ENCODE measurements at places on chromosomes 12 and 14. TPM values are rescaled to one million over a fixed set of nuclear protein-coding genes. Genes with fewer than 3 reads are reported as not detected.

Gene KCNH5
- 3.8 TPM for total RNA-seq

Gene CELA1
- total RNA-seq: not detected

Gene WNT1
- not detected for total RNA-seq

Gene TXNDC16
- total RNA-seq: 36.6 TPM

Gene BMP4
- 62.8 TPM for total RNA-seq

Gene DDN
- 0.79 TPM for total RNA-seq

Gene ALX1
- total RNA-seq: not detected

Gene GPR162
- total RNA-seq: 54.2 TPM

Gene SLC38A6
- 56.6 TPM for total RNA-seq

DNA sequence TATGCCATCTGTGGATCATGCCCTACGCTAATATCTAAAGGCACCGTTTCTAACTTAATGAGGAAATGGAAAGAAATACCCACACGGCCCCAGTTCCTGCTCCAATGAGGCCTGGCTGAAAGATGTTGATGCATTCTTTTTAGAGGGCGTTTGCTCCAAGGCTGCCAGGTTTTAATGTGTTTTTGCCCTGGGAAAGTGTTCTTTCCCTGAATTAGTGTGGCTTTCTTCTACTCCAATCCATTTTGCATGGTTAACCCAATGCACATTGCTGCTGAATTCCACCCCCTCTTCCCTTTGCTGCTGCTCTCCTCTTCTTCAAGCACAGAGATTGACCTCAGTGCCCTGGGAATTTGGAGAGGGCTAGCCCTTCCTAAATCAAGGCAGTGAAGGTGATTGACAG is 1.1 kb downstream of the MYF5 start:
- H3K4me3 ChIP-seq: no peak overlapping the region
- no peak overlapping the region for H3K27ac ChIP-seq
- H3K4me1 ChIP-seq: peaks cover 8% of the 10 kb centered on the region
- H3K36me3 ChIP-seq: no peaks in the 10 kb centered on the region

- no peak for DNase-seq
- H3K4me1 ChIP-seq: no peaks in the 10 kb centered on the region
- H3K4me3 ChIP-seq: no peak overlapping the region
- no peaks in the 10 kb centered on the region for H3K27me3 ChIP-seq
- H3K27ac ChIP-seq: no peak overlapping the region
These were observed 210.0 kb downstream of the PPM1H start for GRCh38 chr12:62724947-62725451.

DNA sequence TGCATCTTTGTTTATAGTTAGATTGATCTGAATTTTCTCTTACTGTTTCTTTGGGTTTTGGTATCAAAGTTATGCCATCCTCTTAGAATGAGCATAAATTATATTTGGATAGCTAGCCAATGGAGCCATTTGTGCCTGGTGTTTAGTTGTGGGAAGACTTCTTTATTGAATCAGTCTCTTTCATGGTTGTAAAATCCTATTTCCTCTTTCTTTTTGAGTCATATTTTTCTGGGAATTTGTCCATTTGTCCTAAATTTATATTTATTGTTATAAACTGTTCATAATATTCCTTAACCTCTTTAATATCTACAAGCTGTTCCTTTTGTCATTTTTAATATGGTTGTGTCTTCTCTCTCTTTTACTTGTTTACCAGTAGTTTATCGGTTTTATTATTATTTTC is 462.5 kb downstream of the AEBP2 start:
- no peaks in the 10 kb centered on the region for H3K27me3 ChIP-seq
- no peak overlapping the region for H3K4me3 ChIP-seq
- no peak overlapping the region for H3K27ac ChIP-seq

DNA sequence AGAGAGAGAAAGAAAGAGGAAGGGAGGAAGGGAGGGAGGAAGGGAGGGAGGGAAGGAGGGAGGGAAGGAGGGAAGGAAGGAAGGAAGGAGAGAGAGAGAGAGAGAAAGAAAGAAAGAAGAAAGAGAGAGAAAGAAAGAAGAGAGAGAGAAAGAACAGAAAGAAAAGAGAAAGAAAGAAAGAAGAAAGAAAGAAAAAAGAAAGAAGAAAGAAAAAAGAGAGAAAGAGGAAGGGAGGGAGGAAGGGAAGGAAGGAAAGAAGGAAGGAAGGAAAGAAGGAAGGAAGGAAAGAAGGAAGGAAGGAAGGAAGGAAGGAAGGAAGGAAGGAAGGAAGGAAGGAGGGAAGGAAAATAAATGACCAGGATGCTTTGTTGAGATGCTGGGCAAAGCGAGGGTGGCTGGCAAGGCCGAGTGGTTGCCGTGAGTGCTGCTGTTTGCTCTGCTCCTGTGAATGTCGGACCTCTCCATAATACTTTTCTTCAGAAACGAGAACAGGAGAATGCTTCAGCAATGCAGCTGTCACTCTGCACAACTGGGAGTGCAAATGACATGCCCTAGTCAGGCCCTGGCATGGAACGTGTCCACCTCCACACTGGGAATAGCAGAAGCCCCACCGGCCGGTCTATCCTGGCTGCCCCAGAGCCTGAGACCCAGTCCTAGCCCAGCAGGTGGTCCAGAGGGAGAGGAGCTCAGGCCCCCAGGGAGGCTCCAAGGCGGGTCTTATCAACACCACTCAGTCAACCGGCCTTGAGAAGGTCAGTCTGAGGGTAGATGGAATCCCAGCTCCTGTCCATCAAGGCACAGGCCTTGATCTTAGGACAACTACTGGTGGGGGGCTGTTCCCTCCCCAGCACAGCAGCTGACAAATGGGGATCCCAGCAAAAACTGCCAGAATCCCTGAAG is 25.1 kb upstream of the EIF5 start:
- no peaks in the 10 kb centered on the region for H3K27me3 ChIP-seq
- peaks cover 38% of the 10 kb centered on the region for H3K4me1 ChIP-seq
- no peak overlapping the region for H3K27ac ChIP-seq
- no peak overlapping the region for H3K4me3 ChIP-seq

- H3K4me1 ChIP-seq: peaks cover 5% of the 10 kb centered on the region
- H3K27me3 ChIP-seq: no peaks in the 10 kb centered on the region
- H3K4me3 ChIP-seq: no peak overlapping the region
- peaks cover 7% of the 10 kb centered on the region for H3K36me3 ChIP-seq
These were observed 172.8 kb downstream of the DPF3 start for GRCh38 chr14:72721083-72721482.

DNA sequence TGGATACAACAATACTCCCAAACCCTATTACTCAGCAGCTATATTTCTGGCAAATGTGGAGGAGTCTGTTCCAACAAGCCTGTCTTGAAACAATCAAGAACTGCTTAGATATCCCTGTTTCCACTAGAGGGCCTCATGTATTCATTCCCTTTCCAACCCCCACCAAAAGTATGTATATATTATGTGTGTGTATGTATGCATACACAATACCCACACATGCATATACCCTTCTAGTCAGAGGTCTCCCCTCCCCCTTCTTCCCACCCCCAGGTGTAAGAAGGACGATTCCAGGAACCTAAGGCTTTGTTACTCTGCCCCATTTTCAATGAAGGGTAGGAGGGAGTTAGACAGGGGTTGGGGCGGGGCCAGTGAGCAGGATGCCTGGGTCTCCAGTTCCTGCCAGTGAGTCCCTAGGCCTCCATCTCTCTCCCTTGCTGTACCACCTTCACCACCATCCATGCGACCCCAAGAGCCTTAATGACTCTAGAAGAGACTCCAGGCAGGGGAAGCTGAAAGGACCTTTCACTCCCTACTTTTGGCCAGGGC is at the start of gene DGKA:
TSS of gene DGKA (plus strand) at position 392 of the 546 bp plus-strand sequence. CDS start 5,342 bp downstream, outside the sequence.
- peak within 1 kb of the TSS; percentile 76 for H3K4me3 ChIP-seq
- H3K27me3 ChIP-seq: peaks cover 28% of the 10 kb centered on the region
- no peak for DNase-seq
- H3K36me3 ChIP-seq: no peaks in the 10 kb centered on the region

- H3K4me3 ChIP-seq: no peak overlapping the region
- peaks cover 5% of the 10 kb centered on the region for H3K36me3 ChIP-seq
- no peaks in the 10 kb centered on the region for H3K4me1 ChIP-seq
These were observed 413.2 kb downstream of the SOX5 start for GRCh38 chr12:23536293-23536692.

DNA sequence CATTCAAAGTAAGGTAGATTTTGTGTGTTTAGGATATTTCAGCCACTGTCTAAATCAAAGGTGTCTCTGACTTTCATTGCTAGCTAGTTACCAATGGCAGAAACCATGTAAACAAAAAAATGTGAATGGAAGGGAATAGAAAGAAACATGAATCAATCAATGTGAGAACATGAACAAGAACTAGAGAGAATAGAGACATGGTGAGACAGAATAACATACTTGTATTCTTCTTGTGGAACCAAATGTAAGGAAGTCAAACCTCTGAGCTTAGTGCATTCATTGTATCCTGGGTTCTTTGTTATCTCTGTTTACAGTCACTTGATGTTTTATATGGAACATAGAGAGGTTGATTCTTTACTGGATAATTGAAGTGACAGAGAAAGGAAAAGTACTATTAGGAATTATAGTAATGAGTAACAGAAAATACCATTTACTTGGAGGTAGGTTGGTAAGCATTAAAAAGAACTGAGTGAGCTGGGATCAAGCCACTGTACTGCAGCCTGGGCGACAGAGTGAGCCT is 2.6 kb upstream of the WNK1 start:
- DNase-seq: no peak
- H3K27ac ChIP-seq: no peak overlapping the region
- H3K36me3 ChIP-seq: peaks cover 5% of the 10 kb centered on the region
- no peaks in the 10 kb centered on the region for H3K27me3 ChIP-seq
- no peak overlapping the region for H3K4me3 ChIP-seq
- peaks cover 10% of the 10 kb centered on the region for H3K4me1 ChIP-seq

- no peak overlapping the region for H3K4me3 ChIP-seq
- H3K27me3 ChIP-seq: peaks cover 8% of the 10 kb centered on the region
- no peak overlapping the region for H3K27ac ChIP-seq
- no peak for DNase-seq
These were observed 121.6 kb downstream of the TMEM132C start for GRCh38 chr12:128388461-128389000.

GRCh38 chr12:132410296-132410625 is 79.7 kb upstream of the FBRSL1 start:
- no peak overlapping the region for H3K27ac ChIP-seq
- H3K4me3 ChIP-seq: no peak overlapping the region
- no peaks in the 10 kb centered on the region for H3K36me3 ChIP-seq
- DNase-seq: no peak

DNA sequence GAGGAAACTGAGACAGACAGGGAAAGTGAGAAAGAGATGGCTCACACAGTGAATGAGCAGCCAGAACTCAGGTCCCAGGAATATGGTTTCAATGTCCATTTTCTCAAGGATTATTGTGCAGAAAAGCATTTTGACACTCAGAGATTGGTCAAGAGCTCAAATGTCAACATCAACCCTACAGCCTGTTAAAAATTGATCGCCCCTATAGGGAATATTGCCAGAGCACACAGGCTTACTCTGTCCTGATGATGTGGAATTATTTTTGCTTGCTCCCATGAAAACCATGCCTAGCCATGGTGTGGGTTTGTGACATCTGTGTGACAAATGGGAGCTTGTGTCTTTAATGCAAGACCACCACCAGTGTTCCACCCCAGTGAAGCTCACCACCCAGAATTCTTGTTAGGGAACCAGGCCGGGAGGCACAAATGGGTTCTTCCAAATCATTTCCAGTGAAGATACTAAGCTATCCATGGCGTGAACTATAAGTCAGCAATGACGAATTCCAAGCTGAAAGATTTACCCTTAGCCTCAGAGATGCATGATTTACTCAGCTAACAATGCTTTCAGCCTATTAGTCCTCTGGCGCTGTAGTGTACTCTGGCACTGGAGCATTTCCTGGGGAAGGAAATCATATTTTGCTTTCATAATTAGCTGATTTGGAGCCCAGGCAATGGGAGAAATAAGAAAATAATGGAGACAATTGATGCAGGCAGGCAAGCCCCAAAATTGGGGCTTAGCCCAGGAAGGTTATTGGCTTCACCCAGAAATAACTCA is 1188.2 kb upstream of the TMEM132C start:
- no peak overlapping the region for H3K4me3 ChIP-seq
- H3K36me3 ChIP-seq: no peaks in the 10 kb centered on the region
- H3K27ac ChIP-seq: no peak overlapping the region
- no peaks in the 10 kb centered on the region for H3K27me3 ChIP-seq

DNA sequence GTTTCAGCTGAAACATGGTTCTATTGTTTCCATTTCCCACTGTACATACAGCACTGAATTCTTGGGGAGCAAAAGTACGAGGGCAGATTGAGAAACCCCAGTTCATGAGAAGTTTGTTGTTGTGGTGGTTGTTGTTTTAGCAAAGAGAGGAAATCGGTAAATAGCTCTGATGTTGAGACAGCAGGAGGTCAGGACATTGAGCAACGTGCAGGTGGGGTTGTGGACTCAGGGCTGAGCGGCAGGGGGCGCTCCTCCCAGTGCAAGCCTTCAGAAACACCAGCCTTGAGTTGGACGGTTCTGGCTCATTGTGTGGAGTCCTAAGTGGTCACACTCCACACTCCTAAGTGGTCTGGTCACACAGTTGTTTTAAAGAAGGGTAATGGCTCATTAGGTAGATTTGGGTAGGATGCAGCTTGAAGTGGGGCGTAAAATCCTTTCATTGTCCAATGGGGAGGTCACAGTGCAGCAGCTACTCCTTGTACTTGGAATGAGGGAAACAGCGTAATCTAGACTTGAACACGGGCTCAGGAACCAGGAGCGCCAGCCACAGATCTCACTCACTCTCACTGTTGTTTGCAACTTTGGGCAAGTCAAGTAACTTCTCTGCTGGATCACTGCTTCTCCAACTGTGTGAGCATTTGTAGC is 14.5 kb upstream of the PWP1 start:
- peaks cover 2% of the 10 kb centered on the region for H3K27me3 ChIP-seq
- H3K4me3 ChIP-seq: no peak overlapping the region
- peaks cover 3% of the 10 kb centered on the region for H3K4me1 ChIP-seq
- H3K27ac ChIP-seq: no peak overlapping the region

GRCh38 chr12:53004178-53004577 is 2.1 kb upstream of the EIF4B start:
- H3K27me3 ChIP-seq: peaks cover 2% of the 10 kb centered on the region
- H3K4me3 ChIP-seq: no peak overlapping the region
- DNase-seq: no peak
- no peak overlapping the region for H3K27ac ChIP-seq
- peaks cover 19% of the 10 kb centered on the region for H3K4me1 ChIP-seq
- peaks cover 3% of the 10 kb centered on the region for H3K36me3 ChIP-seq

DNA sequence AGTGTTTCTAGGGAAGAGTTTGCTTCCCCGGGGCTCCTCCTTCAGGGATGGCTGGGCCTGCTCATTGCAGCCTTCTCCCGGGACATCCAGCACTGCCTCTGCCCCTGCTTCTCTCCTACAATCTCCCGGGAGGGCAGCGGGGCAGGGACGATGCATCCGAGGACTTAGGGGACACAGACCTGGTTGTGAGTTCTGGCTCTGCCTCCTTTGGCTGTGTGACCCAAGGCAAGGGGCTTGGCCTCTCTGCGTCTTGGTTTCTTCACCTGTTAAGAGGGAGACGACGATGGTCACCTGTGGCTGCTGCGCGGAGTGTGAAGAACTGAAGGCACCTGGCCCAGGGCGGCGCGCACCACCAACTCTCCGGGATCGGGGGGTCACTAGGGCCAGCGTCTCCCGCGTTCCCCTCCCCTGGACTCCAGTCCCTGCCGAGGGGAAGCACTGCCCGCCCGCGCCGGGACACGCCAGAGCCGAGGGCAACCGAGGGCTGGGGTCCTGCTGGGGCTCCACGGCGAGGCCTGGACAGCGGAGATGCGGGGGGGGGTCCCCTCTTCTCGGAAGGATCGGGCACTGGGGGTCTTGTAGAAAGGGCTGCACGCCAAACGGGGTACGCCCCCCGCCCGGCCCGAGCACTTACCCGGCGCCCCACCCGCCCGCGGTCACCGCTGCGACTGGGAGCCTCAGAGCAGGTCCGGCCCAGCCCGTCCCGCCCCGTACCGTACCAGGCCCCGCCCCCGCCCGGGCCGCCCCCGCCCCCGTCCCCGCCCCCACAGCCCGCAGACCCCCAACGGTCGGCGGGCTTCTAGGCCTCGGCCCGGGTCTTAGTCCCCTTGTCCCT is at the start of gene HVCN1:
TSS of gene HVCN1 (minus strand) at position 670 of the 835 bp plus-strand sequence. CDS start 5,870 bp downstream, outside the sequence.
- H3K27ac ChIP-seq: peak within 1 kb of the TSS; percentile 70
- DNase-seq: no peak
- peaks cover 2% of the 10 kb centered on the region for H3K27me3 ChIP-seq

Measured in spinal cord (tissue), 10 donors.